ENCODE measurements at places on chromosomes 4 and X. TPM values are rescaled to one million over a fixed set of nuclear protein-coding genes. Genes with fewer than 3 reads are reported as not detected.

The CNKSR2 gene
- total RNA-seq = 5.4 TPM

The PASD1 gene
- not detected for total RNA-seq

The FAM156A gene
- 14.7 TPM for total RNA-seq

The PRKG2 gene
- total RNA-seq = 0.23 TPM

The AMBN gene
- not detected for total RNA-seq

The MAGEA1 gene
- total RNA-seq = not detected

The UGT2A3 gene
- total RNA-seq = not detected

The HSPA4L gene
- total RNA-seq = 17.7 TPM

The RBM47 gene
- 20.7 TPM for total RNA-seq

The CENPI gene
- 1.3 TPM for total RNA-seq

The ADRA2C gene
- 72.2 TPM for total RNA-seq

The ANOS1 gene
- total RNA-seq = 2.3 TPM

The STK32B gene
- 2.2 TPM for total RNA-seq

The LDB2 gene
- 128 TPM for total RNA-seq

All from aorta (tissue), 5 donors.